Activated B cell treated with CpG ODN at 0.5 μM for 24 hours (primary cell): ENCODE measurements at places on chromosomes 3 and 15. TPM values are rescaled to one million over a fixed set of nuclear protein-coding genes. Genes with fewer than 3 reads are reported as not detected.

Gene TMEM44
- total RNA-seq: 3.3 and 3.5 TPM in 2 replicates

DNA sequence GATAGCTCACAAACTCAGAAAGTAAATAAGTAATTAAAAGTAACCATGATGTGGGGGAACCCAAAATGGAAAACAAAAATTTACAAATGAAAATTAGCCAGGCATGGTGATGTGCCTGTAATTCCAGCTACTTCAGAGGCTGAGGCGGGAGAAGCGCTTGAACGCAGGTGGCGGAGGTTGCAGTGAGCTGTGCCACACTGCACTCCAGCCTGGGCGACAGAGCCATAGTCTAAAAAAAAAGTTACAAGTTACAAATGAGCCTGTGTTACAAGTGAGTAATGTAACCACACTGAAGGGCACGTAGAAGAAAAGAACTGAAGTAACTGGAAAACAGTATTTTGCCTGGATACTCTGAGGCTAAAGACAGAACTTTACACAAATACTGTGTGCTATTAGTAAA, 11.3 kb downstream of the EXOSC7 start:
- DNase-seq: no peak

DNA sequence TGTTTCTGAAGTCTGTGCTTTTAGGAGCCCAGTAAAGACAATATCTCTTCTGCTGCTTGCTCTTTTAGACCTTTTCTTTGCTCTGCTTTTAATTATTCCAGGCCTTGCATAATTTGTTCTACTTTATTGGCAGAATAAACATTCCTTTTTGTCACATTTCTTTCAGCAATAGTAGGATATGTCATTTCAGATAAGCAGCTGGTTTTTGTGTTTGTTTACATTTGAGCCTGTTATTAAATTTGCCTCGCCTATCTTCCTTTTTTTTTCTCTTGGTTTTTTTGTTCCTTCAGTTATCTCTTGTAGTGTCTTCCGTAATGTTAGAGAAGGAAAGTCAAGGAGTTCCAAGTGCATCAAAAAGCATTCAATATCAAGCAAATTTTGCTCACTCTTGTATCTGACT, 16.4 kb downstream of the ZNF654 start:
- no peak for DNase-seq

DNA sequence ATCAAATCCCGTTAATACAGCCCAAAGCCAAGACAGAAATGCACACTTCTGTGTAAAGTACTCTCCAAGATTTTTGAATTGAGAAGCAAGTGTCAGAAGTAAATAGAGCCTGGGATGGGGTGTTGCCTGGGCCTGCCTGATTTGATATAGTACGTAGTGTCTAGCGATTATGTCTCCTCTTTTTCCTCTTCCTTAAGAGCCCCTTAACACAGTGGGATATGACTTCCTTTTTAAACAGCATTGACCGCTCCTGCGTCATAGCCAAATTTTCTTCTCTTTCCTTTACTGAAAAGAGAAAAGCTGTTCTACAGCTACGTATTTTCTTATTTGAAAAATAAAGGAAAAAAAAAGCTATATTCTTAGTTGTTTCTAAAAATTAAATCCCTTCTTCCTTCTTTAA, 97.7 kb downstream of the PLCL2 start:
- DNase-seq: no peak

Gene CHST13
- total RNA-seq: not detected in 2 replicates

- no peak for DNase-seq
These were observed 10.2 kb upstream of the CCDC33 start for GRCh38 chr15:74225928-74226327.

DNA sequence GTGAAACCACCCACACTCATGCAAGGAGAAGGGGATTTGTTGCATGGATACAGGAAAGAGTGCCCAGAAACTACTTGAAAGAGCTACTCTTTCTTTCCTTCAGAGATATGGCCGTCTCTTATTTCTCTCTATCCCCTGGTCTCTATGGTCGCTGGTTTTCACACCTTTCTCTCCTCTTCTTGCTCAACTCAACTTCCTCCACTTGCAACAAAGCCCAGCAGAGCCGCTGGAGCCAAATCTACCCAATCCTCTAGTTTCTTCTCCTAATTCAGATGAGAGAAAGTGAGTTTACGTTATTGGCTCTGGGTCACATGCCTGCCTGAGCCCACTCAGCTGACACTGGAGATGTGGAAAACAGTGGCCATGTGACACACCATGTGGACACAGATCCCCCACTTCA, 215.2 kb downstream of the OSBPL10 start:
- DNase-seq: no peak

Gene ISL2
- 0.35 and 0.39 TPM in 2 replicates for total RNA-seq

Gene TGFBR2
- total RNA-seq: 99.1 and 104 TPM in 2 replicates

Gene TRPM1
- 0.05 TPM in 1 of 2 replicates, not detected in the other for total RNA-seq

Gene TTC23
- 2.7 and 3.1 TPM in 2 replicates for total RNA-seq

GRCh38 chr3:128447561-128448013, 19.1 kb downstream of the DNAJB8 start:
- DNase-seq: no peak

DNA sequence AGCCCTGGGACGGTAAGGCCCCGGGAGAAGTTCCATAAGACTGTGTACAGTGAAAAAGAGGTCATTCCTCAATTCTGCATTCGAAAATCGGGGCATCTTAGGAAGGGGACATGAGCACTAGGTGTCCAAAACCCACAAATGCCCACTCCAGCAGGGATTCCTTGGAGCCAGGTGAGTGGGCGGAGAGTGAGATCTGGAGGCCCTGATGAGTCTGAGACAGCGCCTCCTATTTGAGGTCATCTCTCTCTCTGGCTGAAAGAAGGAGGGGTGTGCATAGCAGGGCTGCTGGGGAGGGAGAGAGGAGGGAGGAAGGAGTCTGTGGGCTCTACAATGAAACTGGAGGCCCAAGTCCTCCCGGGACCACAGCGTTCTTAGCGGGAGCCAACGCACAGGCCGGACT, 38.1 kb upstream of the LACTB start:
- DNase-seq: no peak

Gene C3orf70
- not detected in 2 replicates for total RNA-seq

Gene CCRL2
- total RNA-seq: 1.9 TPM in 2 replicates

- no peak for DNase-seq
These were observed 16.0 kb downstream of the CAPN3 start for GRCh38 chr15:42375252-42375651.

DNA sequence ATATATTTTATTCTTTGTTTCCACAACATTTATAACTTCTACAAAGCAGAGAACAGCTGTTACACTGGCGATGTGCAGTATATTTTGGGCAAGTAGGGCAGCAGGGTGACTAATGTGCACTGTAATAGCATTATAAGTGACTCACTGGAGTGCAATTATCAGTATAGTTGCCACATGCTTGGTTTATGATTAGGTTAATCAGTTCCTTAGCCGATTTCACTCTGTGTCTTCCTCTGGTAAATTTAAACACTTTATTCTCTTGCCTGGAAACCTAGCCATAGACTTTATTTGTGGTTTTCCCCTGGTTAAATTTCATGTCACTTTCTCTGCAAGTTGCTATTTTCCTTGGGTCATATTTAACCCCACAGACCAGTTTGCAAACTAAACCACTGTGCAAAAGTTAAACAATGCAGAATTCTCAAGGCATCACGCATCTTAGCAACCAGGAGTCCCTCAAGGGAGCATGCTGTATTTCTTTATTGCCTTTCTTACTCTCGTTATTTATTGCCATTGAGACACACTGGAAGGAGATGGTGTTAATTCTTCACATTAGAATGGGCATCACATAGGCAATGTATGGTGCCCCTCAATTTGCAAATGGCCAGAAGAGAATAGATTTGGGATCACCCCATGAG, 690.2 kb upstream of the DPPA4 start:
- no peak for DNase-seq

- DNase-seq: no peak
These were observed 229.9 kb downstream of the NR2F2 start for GRCh38 chr15:96560246-96560895.
